ENCODE measurements at places on chromosomes 7 and 10.

- DNase-seq: no peak
Measured at GRCh38 chr10:11602919-11603523, 8.4 kb downstream of the USP6NL start.

DNA sequence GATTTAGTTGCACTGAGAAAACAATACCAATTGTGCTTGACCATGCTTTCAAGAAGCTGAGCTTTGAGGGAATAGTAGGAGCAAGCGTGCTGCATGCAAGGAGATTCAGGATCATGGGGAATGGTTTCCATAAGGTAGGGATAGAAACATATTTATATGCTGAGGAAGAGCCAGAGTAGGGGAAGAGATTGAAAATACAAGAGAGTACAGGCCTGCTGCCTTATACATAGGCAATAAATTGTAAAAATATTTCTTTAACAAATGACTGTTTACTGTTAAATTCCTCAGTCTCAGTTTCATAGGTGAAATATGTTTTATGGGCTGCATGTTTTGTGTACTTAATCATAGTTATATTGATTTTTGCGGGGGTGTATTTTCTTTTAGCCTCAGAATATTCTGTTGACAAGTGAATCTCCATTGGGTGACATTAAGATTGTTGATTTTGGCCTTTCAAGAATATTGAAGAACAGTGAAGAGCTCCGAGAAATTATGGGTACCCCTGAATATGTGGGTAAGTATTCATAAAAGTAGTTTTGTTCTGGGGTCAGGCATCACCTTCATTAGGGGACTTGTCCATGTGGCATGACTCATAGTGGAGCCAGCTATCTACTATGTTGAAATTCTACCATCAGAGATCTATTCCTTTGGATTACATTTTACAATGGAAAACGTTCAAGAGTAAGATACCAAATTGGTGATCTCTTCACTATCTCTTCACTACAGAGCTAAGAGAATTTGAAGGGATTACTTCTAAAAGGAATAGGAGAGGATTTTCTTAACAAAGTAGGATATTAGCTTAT is 36.5 kb downstream of the STK17A start:
- no peak for DNase-seq

DNA sequence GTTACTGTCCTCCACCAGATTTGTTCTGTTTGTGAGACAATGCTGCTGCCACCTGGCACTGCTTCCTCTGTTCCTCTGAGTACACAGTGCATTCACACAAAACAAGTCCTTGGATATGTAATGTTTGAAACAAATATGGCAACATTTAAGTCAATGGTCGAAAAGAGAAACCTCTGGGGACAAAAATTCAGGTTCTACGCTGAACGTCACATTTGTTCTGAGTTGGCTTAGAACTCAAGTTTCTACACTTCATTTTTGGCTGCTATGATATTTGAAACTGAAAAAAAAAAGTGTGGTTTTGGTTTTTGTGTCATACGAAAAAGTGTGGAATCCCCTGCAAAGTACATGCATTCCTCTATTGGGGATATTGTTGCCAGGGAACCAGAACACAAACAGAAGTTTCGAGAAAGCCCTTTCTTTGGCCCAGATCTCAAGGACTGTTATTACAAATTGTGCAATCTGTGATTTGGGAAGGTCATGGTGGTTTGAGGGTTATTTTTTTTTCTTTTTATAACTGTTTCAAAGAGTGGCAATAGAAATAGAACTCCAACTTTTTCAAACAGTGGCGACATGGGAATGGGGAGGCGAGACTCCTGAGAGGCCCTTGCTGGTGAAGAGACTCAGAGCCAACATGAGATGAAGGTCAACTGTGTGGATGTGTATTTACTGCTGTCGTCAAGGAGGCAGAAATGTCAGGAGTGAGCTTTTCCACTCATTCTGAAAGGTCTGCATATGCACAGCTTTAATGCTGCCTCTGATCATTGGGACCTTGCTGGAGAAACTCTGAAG is 127.5 kb downstream of the CUBN start:
- DNase-seq: no peak

- no peak for DNase-seq
Measured at GRCh38 chr10:113427811-113428558, 124.9 kb upstream of the HABP2 start.
